ENCODE measurements at places on chromosomes 2 and 18.

- peak; percentile 10 for DNase-seq
These were observed 268.4 kb downstream of the GPD2 start for GRCh38 chr2:156704617-156705016.

GRCh38 chr2:98039085-98039756 is 43.5 kb upstream of the TMEM131 start:
- DNase-seq = no peak

GRCh38 chr2:34012715-34013302 is 413.7 kb upstream of the FAM98A start:
- DNase-seq = peak; percentile 75

GRCh38 chr2:216014986-216015385 is 1.6 kb upstream of the MREG start:
- DNase-seq = no peak

- DNase-seq = no peak
These were observed 251.3 kb downstream of the ANAPC1 start for GRCh38 chr2:111632661-111633060.

GRCh38 chr2:119008108-119008507 is 66.1 kb downstream of the MARCO start:
- DNase-seq = no peak

DNA sequence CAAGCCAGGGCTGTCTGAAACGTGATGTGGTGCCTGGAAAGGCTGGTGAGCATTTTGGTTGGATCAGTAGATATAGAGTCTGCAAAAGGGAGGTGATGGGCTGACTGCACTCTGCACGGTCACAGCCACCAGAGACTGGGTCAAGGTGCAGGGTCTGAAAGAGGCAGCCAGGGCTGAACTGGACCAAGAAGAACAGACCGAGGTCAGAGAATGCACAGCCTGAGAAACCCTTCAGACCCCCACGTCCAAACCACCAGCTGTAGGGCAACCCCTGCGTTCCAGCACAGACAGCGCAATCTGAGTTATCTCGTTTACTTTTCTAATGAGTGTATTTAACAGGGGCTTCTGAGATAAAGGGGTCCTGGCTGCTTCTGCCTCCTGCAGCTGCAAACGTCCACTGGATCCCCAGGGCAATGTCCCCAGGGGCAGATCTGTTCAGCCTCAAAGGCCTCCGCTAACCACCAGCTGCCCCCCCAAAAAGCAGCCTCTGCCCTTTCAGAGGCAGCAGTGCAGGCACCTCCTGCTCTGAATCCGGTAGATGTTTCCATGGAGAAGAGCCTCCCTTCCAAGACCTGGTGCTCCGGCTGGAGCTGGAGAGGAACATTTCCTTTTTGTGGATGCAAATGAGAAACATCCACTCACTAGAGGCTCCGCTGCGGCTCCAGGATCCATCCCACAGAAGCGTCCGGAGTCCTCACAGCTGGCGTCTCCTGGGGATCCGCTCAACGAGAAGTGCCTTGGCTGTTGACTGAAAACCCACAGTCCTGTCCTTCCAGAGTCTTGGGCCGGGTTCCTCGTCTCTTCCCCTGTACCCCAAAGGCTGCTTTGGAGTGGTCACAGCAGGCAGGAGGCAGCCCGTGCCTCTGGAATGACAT is 970 bp upstream of the KCNG2 start:
- DNase-seq = no peak

GRCh38 chr18:34115409-34116081 is 109.2 kb downstream of the NOL4 start:
- no peak for DNase-seq

DNA sequence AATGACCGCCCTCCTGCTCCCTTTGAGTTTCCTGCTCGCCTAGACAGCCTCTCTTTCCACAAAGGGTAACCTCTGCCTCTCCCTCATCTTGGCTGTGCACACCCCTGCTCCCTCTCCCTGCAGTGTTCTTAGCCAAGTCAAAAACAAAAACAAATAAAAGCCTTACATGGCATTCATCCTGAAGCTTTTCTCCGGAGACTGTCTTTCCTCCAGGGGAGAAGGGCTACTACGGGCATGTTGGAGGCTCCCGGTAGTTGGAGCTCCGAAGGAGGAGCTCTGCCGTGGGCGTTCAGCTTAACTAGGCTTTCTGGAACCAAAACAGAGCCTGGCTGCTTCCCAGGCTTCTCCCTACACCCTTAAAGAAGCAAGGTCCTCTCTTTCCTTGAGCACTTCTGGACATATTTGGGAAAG is 104.2 kb downstream of the TPGS2 start:
- no peak for DNase-seq

DNA sequence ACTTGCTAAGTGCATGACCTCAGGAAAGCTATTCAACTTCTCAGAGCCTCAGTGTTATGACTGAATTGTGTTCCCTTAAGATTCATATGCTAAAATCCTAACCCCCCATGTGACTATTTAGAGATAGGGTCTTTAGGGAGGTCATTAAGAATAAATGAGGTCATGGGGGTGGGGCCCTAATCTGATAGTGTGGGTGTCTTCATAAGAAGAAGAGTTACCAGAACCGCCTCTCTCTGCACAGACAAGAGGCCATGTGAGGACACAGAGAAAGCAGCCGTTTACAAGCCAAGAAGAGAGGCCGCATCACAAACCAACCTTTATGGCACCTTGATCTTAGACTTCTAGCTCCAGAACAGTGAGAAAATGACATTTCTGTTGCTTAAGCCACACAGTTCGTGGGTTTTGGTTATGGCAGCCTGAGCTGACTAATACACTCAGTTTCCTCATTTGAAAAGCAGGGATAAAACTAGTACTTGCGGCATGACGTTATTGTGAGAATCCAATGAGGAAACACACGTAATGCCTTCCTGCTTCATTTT is 9.9 kb downstream of the SH2D6 start:
- DNase-seq = no peak

GRCh38 chr18:22399949-22400348 is 17.8 kb downstream of the CTAGE1 start:
- DNase-seq = peak; percentile 24

DNA sequence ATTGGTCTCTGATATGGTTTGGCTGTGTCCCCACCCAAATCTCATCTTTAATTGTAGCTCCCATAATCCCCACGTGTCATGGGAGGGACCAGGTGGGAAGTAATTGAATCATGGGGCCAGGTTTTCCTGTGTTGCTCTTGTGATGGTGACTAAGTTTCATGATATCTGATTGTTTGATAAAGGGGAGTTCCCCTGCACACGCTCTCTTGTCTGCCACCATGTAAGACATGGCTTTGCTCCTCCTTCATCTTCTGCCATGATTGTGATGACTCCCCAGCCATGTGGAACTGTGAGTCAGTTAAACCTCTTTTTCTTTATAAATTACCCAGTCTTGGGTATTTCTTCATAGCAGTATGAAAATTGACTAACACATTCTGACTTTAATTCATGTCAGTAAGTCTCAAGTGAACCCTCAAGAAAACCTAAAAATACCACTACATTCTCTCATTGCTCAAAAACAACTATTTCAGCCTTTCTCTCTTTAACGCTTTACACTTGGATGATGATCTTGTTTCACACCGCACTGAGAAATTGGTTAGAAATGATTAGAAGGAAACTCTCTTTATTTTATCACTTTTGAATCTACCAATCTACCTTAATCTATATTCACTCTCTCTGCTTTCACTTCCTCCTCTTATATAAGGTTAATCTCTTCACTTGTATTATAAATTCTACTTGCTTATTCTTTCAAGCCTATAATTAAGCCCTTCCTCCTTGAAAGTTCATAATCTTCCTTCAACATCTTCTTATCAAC is 110.1 kb downstream of the GALR1 start:
- DNase-seq = no peak

DNA sequence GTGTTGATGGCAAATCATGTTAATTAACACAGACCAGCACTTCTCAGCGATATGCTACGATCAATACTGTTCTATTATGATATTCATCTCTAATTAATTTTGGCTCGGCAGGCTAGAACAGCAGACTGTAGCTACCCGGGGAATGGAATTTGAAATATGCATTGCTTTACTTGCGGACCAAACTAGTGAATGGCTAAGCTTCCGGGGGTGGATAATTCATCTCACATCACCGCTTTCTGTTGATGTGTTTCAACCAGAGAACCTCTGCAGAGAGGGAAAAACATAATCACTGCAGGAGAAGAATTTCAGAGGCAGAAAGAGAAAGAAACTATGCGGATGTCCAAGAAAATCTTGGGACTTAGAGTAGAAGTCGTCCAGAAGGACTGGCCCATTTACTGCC is 490.9 kb downstream of the STK39 start:
- DNase-seq = no peak

GRCh38 chr2:144114760-144115159 is 405.2 kb downstream of the ZEB2 start:
- no peak for DNase-seq

GRCh38 chr2:130288467-130289403 is 54.0 kb upstream of the IMP4 start:
- DNase-seq = peak; percentile 5

- DNase-seq = no peak
These were observed 197.9 kb downstream of the TFCP2L1 start for GRCh38 chr2:121087117-121087516.

- DNase-seq = no peak
These were observed 106.2 kb downstream of the CYRIA start for GRCh38 chr2:16559278-16560067.

GRCh38 chr18:67347438-67347837 is 169.1 kb downstream of the DSEL start:
- DNase-seq = no peak

GRCh38 chr2:213545481-213545880 is 261.2 kb downstream of the SPAG16 start:
- no peak for DNase-seq

DNA sequence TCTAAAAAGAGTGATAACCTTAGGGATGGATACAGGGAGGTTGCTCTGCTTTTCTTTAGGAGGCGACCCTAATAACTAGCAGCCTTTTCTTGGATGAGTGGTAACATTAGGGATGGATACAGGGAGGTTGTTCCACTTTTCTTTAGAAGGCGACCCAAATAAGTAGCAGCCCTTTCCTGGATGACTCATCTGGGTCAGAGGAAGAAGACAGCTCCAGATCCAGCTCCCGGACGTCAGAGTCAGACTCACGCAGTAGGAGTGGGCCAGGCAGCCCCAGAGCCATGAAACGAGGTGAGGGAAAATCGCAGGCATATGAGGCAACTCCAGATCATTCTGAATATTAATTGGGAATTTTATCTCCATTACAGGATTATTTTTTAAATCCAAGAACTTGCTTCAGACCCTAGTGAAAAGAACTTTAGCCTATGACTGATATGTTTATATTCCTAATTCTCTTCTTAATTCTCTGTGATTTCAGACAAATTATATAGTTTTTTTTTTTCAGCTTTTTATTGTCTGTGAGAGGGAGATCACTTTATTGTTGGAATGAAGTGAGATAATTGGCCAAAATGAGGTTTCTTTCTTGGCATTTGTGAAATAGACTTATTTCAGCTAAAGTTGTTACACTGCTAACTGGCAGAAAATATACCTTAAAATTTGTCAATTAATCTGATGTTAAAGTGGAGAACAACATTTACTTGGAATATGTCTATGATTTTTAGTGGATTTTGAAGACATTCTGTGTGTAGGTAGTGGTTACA is 31.2 kb upstream of the C1GALT1C1L start:
- peak; percentile 32 for DNase-seq
